Karpas-422 (cell line): ENCODE measurements at places on chromosomes 12 and 14. TPM values are rescaled to one million over a fixed set of nuclear protein-coding genes. Genes with fewer than 3 reads are reported as not detected.

USP44 gene
- total RNA-seq = 0.11 TPM in 1 of 2 replicates, not detected in the other

PAH gene
- 0.19 and 0.61 TPM in 2 replicates for total RNA-seq

LBHD2 gene
- total RNA-seq = not detected in 2 replicates

TAC3 gene
- total RNA-seq = not detected in 2 replicates

MANSC4 gene
- not detected in 2 replicates for total RNA-seq

NOVA1 gene
- total RNA-seq = not detected in 2 replicates
